Upper lobe of left lung (tissue), 6 donors: ENCODE measurements at places on chromosomes 1 and 21. TPM values are rescaled to one million over a fixed set of nuclear protein-coding genes. Genes with fewer than 3 reads are reported as not detected.

Gene LIN28A
- total RNA-seq = not detected

Gene NUDT17
- 4.9 TPM for total RNA-seq

Gene ASCL5
- total RNA-seq = not detected

Gene LCE1A
- not detected for total RNA-seq

Gene C1orf53
- not detected for total RNA-seq

DNA sequence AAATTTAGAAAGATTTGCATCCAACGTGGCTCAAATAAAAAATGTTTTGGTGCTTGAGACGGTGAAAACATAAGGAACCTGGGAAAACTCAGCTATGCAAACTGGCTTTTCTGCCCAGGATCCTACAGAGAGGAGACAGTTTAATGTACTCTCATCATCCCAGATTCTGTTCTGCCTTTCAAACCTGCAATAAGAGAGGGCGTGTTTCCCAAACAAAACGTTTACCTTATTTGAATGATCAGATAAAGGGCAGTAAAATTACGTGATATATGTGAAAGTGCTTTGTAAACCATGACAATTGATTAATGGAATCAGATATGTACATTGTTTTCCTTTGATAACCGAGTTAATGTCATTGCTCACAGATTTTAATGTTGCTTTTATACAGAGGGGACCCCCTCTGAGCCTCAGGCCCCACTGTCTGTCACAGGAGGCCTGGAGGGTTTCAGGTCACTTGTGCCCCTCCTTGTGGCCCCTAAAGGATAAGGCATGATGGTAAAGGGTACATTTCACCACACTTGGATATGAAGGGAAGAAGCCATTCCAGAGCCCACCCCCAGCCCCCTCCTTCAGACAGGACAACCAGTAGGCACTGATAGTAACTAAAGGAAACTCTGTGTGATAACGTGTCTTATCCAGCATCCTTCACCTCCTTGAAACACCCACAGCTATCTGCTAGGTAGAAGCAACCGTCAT, 157.6 kb downstream of the EDEM3 start:
- H3K4me3 ChIP-seq = no peak overlapping the region
- no peaks in the 10 kb centered on the region for H3K36me3 ChIP-seq

- no peak for DNase-seq
- H3K36me3 ChIP-seq = no peaks in the 10 kb centered on the region
- peaks cover 7% of the 10 kb centered on the region for H3K4me1 ChIP-seq
- H3K27ac ChIP-seq = peak overlapping the region; percentile 17
- H3K4me3 ChIP-seq = no peak overlapping the region
Measured at GRCh38 chr1:19514391-19514831, 29.1 kb upstream of the CAPZB start.

DNA sequence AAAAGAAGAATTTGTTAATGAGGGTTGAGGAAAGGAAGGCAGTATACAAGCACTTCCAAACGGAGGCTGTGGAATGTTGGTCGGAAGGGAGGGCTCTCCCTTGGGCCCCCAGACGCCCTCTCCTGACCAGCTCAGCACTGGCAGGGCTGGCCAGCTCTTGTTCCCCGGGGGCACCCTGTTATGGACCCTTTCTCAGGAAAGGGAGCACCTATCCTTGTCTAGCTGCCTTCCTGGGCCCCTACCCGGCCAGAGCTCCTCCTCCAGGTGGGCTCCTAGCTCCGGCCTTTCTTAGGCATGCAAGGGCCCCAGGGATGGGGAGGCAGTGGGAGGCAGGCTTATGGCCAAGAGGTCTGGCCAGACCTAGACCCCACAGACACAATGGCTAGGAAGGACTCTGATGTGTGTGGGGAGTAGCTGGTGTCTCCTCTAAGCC, 926 bp downstream of the BLACAT1 start:
- H3K27ac ChIP-seq = no peak overlapping the region
- H3K4me3 ChIP-seq = no peak overlapping the region
- no peaks in the 10 kb centered on the region for H3K36me3 ChIP-seq
- H3K4me1 ChIP-seq = peaks cover 30% of the 10 kb centered on the region

- no peaks in the 10 kb centered on the region for H3K4me1 ChIP-seq
- H3K27ac ChIP-seq = no peak overlapping the region
- DNase-seq = no peak
- H3K27me3 ChIP-seq = peaks cover 11% of the 10 kb centered on the region
- H3K36me3 ChIP-seq = no peaks in the 10 kb centered on the region
Measured at GRCh38 chr1:157195521-157196244, 57.5 kb upstream of the ETV3 start.

- H3K27ac ChIP-seq = peak overlapping the region; percentile 13
- peak; percentile 68 for DNase-seq
- no peak overlapping the region for H3K4me3 ChIP-seq
- peaks cover 37% of the 10 kb centered on the region for H3K4me1 ChIP-seq
- no peaks in the 10 kb centered on the region for H3K27me3 ChIP-seq
Measured at GRCh38 chr1:183580281-183580682, 10.0 kb downstream of the NCF2 start.

DNA sequence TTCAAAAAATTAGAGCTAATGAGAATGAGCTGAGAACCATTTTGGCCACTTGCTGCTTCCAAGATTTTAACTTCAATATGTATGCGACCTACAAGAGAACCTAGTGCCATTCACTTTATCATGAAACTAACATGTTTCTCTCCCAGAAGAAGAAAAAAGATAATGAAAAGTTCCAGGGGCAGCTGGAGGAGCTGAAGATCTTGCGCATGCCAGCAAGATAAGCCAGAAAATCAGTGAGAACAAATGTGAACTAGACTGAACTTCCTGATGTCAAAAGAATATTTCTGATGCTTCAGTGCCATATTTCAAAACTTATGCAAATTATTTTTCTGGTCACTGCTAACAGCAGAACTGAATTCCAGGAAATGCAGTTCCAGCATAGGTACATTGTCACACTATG, 1265.1 kb downstream of the BRINP3 start:
- H3K4me3 ChIP-seq = no peak overlapping the region
- H3K27me3 ChIP-seq = no peaks in the 10 kb centered on the region
- no peak overlapping the region for H3K27ac ChIP-seq

- no peak overlapping the region for H3K4me3 ChIP-seq
- DNase-seq = peak; percentile 53
- H3K27me3 ChIP-seq = no peaks in the 10 kb centered on the region
- H3K4me1 ChIP-seq = peaks cover 4% of the 10 kb centered on the region
Measured at GRCh38 chr1:118504221-118504644, 319.2 kb upstream of the SPAG17 start.

GRCh38 chr21:31216206-31216605, 127.9 kb downstream of the TIAM1 start:
- DNase-seq = no peak
- no peaks in the 10 kb centered on the region for H3K4me1 ChIP-seq
- H3K27me3 ChIP-seq = no peaks in the 10 kb centered on the region

DNA sequence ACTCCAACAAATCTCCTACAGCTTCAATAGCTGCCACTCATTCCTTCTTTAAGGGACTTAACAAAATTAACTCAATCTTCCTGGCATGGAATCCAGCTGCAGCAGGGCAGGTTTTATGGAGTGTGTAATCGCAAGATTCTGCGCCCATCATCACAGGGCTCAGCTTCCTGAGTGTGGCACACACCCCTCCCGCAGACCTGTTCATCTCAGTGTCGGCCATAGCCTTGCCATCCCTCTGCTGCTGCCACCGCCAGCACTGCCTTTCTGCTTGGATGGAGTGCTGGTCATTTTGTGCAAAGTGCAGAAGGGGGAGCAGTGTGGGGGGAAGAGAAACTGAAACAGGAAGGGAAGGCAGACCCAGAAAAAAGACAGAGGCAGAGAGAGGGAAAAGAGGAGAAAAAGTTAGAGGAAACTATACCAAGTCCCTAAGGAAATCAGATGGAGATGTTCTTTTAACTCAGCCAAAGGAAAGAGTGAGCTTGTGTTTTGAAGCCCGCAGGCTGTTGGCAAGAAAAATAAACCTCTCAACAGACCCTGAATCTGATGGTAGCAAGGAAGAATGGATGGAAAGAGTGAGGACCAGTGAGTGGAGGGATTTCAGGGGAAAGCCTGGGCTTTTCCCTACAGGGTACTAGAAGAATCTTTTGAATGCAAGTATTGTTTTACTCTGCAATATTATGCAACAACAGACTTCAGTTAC, 324.2 kb downstream of the SEC16B start:
- no peak overlapping the region for H3K4me3 ChIP-seq
- no peaks in the 10 kb centered on the region for H3K36me3 ChIP-seq
- H3K27me3 ChIP-seq = no peaks in the 10 kb centered on the region
- H3K4me1 ChIP-seq = no peaks in the 10 kb centered on the region
- H3K27ac ChIP-seq = no peak overlapping the region
- no peak for DNase-seq

DNA sequence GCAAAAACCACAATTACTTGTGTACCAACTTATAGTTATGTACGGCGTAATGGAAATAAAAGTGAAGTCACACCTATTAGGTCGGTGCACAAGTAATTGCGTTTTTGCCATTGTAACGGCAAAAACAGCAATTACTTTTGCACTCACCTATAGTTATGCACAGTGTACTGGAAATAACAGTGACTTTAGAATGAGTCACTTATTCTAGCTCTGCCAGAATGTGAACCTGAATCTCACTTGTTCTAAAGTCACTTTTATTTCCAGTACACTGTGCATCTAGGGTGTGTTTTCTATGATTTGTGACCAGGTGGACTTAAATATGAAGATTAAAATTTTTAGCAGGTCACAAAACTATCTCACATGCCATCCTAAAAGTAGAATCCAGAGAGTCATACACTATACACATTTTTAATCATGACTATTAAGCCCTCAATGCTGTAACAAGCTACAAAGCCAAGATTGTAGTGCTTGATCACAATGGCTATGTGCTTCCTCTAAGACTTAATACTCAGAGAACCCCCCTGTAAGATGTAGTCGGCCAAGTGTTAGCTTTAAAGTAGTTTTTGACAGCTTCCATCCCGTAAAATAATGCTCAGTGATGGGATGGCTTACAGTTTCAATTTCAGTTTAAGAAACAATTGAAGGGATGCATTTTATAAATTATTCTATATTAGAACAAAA, 218.8 kb downstream of the NEGR1 start:
- H3K36me3 ChIP-seq = no peaks in the 10 kb centered on the region
- H3K27me3 ChIP-seq = no peaks in the 10 kb centered on the region
- H3K4me1 ChIP-seq = no peaks in the 10 kb centered on the region
- H3K27ac ChIP-seq = no peak overlapping the region
- DNase-seq = no peak
- no peak overlapping the region for H3K4me3 ChIP-seq

DNA sequence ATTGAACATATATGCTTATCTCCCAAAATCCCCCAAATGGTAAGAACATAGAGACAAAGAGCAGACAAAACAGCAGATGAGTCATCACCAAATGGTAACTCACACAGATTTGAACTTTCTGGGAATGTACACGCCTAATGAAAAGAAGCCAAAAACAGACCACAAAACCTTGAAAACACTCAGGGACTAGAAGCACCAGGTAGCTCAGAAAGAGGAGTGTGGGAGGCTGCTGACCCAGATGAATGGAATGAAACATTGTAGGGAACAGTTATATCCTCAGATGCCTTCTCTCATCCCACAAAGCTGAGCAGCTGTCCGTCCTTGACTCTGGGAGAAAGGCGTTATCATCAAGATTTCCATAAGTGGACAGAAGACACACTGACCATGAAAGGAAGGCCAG, 307.0 kb upstream of the USP25 start:
- H3K27ac ChIP-seq = no peak overlapping the region
- no peak for DNase-seq
- no peaks in the 10 kb centered on the region for H3K27me3 ChIP-seq
- H3K36me3 ChIP-seq = no peaks in the 10 kb centered on the region

DNA sequence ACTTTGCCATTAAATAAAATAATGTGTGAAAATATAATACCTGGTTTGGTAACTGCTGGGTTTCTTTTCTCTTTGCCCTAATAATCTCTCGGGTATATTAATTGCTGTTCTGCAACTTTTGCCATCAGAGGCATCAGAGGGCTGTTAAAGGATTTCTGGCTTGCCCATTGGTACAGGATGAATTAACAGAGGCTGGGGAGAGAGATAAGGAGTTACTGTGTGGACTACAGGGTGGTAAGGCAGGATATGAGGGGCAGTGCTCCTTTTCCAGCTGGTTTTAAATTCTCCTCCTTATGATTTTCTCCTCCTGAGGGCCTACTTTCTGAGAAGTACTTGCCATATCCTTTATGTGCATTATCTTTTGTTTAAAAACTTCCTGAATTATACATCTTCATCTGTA, 48.3 kb downstream of the FGGY start:
- H3K27ac ChIP-seq = no peak overlapping the region
- H3K36me3 ChIP-seq = no peaks in the 10 kb centered on the region
- no peaks in the 10 kb centered on the region for H3K4me1 ChIP-seq
- no peak for DNase-seq

DNA sequence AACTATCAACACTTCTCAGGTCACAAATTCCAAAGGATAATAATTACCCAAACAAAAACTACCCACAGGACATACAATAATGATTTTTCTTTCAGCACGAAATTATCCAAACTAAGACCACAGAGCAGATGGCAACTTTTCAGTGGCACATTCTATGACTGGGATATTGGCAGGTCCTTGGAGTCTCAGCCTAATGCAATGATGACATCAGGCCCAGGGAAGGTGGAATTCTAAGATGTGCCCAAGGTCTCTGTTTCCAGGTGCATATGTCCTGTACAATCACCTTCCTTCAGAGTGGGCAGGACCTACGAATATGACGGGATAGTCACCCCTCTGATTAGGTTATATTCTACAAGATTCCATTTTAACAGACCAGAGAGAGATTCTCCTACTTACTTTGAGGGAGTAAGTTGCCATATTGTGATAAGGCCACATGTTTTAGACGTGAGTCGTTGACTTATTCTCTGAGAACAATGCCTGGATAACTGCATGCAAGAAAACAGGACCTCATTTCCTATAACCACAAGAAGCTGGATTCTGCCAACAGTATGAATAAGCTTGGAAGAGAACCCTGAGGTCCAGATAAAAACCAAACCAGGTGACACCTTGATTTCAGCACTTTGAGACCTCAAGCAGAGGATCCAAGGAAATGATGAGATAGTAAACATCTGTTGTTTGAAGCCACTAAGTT, 69.9 kb downstream of the ZC3H11B start:
- H3K27me3 ChIP-seq = no peaks in the 10 kb centered on the region
- no peak overlapping the region for H3K27ac ChIP-seq
- no peaks in the 10 kb centered on the region for H3K4me1 ChIP-seq
- no peaks in the 10 kb centered on the region for H3K36me3 ChIP-seq
- DNase-seq = no peak

- peak overlapping the region; percentile 56 for H3K27ac ChIP-seq
- peaks cover 13% of the 10 kb centered on the region for H3K4me1 ChIP-seq
- no peaks in the 10 kb centered on the region for H3K36me3 ChIP-seq
- no peak for DNase-seq
- H3K27me3 ChIP-seq = no peaks in the 10 kb centered on the region
Measured at GRCh38 chr21:41615613-41616012, 107.7 kb upstream of the TMPRSS2 start.

- no peaks in the 10 kb centered on the region for H3K36me3 ChIP-seq
- H3K4me3 ChIP-seq = no peak overlapping the region
- no peak overlapping the region for H3K27ac ChIP-seq
- H3K4me1 ChIP-seq = no peaks in the 10 kb centered on the region
- no peaks in the 10 kb centered on the region for H3K27me3 ChIP-seq
- no peak for DNase-seq
Measured at GRCh38 chr1:224609333-224609732, 6.8 kb upstream of the CNIH3 start.
